Adrenal gland (tissue), 19 donors: ENCODE measurements at places on chromosomes 3 and 15. TPM values are rescaled to one million over a fixed set of nuclear protein-coding genes. Genes with fewer than 3 reads are reported as not detected.

DNA sequence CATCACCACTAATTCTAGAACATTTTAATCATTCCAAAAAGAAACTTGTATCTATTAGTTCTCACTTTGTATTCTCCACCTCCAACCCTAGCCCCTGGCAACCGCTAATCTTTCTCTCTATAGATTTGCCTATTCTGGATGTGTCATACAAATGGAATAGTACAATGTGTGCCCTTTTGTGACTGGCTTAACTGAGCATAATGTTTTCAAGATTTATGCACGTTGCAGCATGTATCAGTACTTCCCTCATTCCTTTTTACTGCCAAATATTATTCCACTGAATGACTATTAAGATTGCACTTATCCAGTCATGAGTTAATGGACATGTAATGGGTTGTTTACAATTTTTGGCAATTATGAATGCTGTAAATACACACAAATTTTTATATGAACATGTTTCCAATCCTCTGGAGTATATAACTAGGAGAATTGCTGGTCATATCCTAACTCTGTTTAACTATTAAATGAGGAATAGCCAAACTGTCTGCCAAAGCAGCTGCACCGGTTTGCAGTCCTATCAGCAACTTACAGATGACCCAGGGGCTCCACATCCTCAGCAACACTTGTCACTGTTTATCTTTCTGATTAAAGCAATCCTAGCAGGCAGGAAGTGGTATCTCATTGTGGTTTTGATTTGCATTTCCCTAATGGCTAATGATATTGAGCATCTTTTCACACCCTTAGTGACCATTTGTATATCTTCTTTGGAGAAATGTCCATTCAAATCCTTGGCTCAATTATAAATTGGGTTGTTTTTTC lies 42.9 kb downstream of the DCUN1D1 start:
- no peak for DNase-seq

The SLC22A13 gene
- 0.40 TPM for total RNA-seq

The PPP1R2 gene
- 52.1 TPM for total RNA-seq

- no peak for DNase-seq
Measured at GRCh38 chr3:66854601-66855151, 143.4 kb upstream of the KBTBD8 start.

- no peak for DNase-seq
Measured at GRCh38 chr3:62027796-62028195, 345.6 kb downstream of the FEZF2 start.

DNA sequence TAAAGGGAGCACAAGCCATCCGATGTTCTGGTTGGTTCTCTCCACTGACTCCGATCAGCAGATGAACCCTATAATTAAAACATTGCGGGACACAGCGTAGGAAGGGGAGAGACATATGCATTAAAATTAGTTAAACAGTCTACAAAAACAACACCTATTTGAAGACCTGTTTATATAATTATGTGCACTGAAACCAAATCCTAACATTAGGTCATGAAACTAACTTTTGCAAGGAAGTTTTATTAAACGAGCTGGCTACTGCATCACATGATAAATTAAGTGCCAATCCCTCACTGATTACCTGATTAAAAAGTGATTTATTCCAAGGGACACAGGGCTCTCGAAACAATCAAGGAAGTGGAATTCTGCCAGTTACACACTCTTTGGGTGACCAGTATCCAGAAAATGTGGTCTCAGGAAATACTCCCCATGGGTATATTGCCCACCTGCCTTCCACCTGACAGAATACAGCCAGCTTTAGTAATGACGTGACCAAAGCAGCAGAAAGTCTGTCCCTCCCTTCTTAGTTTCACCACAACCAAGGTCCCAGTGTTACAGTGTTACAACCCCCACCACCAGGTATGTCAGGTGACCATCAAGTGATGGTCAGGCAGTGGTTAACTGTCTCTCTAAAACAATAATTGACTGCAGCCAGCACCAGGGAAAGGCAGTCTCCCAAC lies 69.5 kb downstream of the HERC1 start:
- DNase-seq: no peak

The DZIP1L gene
- total RNA-seq: 1.6 TPM

The RTP1 gene
- not detected for total RNA-seq

DNA sequence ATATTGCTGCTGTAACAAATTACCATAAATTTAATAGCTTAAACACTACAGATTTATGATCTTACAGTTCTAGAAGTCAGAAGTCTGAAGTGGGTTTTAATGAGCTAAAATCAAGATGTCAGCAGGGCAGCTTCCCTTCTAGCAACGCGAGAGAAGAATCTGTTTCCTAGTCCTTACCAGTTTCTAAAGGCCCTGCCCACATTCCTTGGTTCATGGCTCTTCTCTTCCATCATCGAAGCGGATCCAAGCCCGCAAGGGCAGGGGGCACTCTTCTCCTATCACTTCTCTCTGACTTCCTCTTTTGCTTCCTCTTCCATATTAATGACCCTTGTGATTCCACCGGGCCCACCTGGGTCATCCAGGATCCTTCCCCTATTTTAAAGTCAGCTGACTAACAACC lies 16.1 kb downstream of the MINDY4B start:
- DNase-seq: no peak

DNA sequence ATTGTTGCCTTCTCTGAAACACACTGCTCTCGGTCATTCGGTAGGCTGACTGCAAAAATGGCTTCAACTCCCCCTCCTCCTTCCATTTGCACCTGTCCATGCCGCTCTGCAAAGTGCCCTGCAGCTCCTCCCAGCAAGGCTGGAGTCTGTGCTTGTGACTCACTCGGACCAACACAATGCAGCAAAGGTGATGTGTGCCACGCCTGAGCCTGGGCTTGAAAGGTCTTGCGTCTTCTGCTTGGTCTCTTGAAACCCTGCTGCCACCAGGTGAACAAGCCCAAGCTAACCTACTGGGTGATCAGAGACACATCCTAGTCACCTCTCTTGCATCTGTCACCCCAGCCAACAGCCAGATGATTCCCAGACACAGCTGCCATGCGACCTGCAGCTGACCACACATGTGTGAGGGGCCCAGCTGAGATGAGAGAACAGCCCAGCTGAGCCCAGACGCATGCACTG lies 71.1 kb downstream of the MGLL start:
- no peak for DNase-seq

DNA sequence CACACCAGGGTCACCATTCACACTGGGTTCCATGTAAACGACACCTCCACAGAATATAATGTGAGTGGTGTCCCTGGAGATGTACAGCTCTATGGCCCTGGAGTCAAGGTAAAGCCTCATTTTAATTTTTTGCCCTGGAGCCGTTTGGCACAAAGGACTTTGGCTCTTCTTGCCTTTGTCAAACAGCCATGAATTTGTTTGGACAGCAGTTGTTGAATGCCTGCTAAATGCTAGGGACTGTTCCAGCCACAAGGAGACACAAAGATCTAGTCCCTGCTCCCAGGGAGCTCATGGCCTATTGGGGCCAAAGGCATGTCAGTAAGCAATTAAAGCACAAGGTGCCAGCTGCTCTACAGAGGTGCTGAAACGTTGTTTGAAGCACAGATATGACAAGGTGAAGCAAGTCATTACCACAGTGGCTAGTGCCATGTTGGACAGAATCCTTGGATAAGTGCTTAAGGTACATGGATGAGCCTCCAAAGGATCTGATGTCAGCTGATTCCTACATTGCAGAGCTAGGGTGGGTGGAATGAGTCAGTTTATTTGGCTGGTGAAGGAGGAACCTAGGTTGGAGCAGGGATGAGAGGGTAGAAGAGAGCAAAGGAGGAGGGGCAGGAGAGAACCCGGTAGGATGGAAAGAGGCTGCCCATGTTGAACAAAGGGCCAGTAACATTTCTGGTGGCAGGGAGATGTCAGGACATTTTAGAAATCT lies 171.9 kb upstream of the CTDSPL start:
- no peak for DNase-seq

- no peak for DNase-seq
Measured at GRCh38 chr3:169467751-169468150, 195.8 kb downstream of the MECOM start.

DNA sequence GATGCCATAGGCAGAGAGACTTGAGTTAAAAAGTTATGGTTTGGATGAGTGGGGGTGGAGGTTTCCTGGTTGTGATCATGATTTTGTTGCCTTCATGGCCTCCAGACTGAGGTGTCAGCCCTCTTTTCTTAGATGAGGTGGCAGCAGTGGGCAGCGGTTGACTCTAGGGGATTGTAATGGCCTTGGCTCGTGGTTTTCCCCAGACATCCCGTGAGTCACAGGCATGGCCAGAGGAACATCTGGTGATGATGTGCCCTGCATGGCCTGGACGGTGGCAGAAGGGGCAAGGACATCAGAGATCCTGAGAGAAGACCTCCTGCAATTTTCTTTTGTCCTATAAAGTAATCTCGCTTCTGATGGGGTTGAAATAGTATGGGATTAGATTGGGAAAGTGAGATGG lies 12.4 kb downstream of the RETNLB start:
- no peak for DNase-seq

- DNase-seq: no peak
Measured at GRCh38 chr15:100055821-100056220, 286.0 kb downstream of the ADAMTS17 start.

DNA sequence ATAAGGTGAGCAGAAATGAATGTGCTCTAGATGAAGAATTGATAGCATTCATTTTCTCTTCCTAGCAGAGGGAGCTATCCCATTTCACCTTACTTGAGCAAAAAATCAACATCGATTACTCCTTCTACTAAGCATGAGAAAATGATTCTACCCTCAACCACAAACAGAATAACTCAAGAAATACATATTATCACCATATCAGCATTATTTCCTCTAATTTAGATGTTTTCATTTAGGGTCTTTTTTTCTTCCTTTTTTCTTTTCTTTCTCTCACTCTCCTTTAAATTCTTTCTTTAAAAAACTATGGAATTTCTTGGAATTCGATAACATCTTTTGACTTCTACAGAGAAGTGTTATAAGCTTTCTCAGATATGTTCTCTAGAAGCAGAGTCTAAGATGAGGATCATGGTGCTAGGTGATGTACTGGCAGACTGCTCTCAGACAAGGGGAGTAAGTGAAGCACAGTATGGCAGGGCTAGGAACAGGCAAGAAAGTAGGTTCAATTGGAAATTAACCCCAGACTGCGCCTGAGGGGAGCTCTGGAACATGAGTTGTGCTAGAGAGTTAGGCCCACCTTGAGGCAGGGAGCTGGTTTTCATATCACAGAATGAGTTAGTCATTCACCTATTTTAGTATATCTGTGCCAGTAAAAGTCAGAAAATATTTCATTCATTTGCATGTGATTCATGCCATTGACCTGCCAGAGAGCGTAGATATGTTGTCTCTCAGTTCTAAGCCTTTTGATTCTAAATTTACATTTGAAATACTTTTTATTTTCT lies 279.2 kb upstream of the KCNH8 start:
- no peak for DNase-seq

The PRR20G gene
- not detected for total RNA-seq

DNA sequence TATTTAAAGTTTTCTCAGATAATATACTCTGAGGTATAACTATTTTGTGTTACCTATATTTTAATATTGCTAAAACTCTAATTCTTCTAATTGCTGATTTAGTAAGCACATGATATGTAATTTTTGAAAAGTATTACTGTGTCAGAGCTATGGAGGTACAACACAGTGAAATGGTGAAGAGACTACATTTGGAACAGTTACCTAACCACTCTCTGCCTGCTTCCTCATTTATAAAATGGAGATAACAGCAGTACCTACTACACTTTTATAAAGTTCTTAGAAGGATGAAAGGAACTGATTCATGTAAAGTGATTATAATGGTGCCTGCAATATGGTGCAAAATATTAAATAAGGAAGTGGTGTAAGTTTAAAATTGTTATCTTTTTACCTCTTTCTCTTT lies 16.3 kb upstream of the NEK10 start:
- DNase-seq: no peak

The SLC22A14 gene
- total RNA-seq: not detected

The NR1I2 gene
- 0.41 TPM for total RNA-seq

- peak; percentile 60 for DNase-seq
Measured at GRCh38 chr3:73624017-73624820, 522 bp downstream of the PDZRN3 start.

The KLHDC8B gene
- 228 TPM for total RNA-seq

The SMCO1 gene
- total RNA-seq: not detected

- DNase-seq: no peak
Measured at GRCh38 chr3:17181413-17181907, 296.7 kb downstream of the PLCL2 start.

DNA sequence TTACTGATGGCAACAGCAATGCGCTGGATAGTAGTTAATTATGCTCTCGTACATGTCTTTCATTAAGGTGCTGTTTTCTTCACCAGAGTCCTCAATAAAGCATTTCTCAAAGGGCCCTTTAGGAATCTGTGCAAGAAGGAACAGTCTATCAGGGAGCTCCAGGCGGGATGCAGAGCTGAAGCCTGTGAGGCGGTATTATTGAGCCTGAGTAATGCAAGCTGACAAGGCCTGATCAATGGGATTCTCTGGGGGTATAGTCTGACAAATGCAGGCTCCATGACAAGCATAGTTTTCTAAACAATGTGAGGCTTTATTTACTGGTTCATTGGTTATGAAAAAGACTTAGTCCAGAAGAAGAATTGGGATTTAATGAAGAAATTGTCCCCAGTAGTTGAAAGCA lies 530.9 kb upstream of the CBLB start:
- DNase-seq: no peak

DNA sequence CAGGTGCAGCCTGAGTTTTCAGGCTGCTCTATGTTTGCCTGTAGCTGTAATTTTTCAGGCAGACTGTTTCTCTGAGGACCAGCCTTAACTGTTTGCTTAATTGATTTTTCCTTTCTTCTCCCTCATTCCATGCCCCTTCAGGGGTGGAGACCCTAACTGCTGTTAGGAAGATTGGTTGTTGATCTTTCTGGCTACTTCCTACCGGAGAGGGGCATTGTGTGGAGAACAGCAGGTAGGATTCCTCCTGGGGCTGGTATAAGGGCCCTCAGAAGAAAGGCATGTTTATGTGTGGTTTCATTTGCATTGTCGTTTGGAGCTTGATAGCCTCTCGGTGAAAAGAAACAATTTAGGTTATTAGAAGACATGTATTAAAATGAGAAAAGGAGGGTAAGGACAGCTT lies 56.9 kb upstream of the GOLGA6L2 start:
- DNase-seq: no peak

The TMC3 gene
- not detected for total RNA-seq

DNA sequence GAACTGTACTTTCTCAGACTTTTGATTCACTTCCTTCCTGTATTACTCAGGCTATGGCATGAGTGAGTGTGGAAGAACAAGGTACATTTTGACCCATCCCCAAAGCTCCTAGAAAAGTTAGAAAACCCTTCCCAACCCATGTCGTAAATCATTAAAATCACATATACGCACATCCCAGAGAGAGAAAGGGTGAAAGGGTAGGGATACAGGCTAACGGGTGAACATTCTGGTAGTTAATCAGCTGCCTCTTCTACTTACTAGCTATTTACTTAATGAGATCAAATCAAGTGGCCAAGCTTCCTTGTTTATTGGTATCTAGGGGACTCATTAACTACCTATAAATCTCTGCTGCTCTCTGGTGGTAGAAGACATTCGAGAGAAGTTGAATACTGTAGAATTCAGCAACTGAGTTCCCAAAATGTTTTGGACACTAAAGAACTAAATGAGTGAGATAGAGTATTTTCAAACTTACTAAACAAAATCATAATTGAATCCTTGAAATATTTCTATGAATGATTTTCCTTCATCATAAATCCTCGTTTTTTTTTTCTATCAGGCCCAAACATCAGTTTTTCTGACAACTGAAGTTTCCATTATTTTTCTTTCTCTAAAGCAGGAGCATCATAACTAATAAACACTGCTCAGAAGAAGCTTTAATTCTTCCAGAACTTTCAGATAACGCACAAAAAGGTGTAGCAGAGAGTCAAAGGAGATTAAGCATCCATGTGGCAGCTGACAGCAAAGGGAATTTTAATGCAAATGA lies 124.2 kb downstream of the IMPG2 start:
- DNase-seq: no peak

The DCLK3 gene
- total RNA-seq: not detected

The ZNF106 gene
- 58.3 TPM for total RNA-seq

GRCh38 chr3:104909721-104910120 lies 457.0 kb upstream of the ALCAM start:
- DNase-seq: peak; percentile 43
